Umbilical cord (tissue), 2 donors: ENCODE measurements at places on chromosomes 16 and 17. TPM values are rescaled to one million over a fixed set of nuclear protein-coding genes. Genes with fewer than 3 reads are reported as not detected.

CCL2 gene
- 27.7 TPM for total RNA-seq

MT4 gene
- total RNA-seq = not detected

RPH3AL gene
- total RNA-seq = 46.5 TPM

TMEM92 gene
- total RNA-seq = not detected

KRT12 gene
- total RNA-seq = 4.6 TPM

MON1B gene
- 4.8 TPM for total RNA-seq

HSD3B7 gene
- 26.0 TPM for total RNA-seq

VWA3A gene
- 0.72 TPM for total RNA-seq

CTF1 gene
- total RNA-seq = 2.6 TPM

NHLRC4 gene
- 0.48 TPM for total RNA-seq

NECAB2 gene
- 6.5 TPM for total RNA-seq

ZNF48 gene
- total RNA-seq = 14.2 TPM

ORC6 gene
- total RNA-seq = 11.1 TPM

TP53TG3B gene
- not detected for total RNA-seq

KCNH4 gene
- total RNA-seq = not detected

ZNF174 gene
- total RNA-seq = 3.9 TPM

COX10 gene
- 12.3 TPM for total RNA-seq

CA7 gene
- total RNA-seq = not detected

PRM3 gene
- not detected for total RNA-seq

IRX5 gene
- total RNA-seq = 5.1 TPM

KRTAP9-8 gene
- not detected for total RNA-seq

SLX1B gene
- 10.8 TPM for total RNA-seq

RCVRN gene
- total RNA-seq = 1.9 TPM

KATNB1 gene
- total RNA-seq = 8.4 TPM

ENO3 gene
- 12.0 TPM for total RNA-seq

ZKSCAN2 gene
- 8.4 TPM for total RNA-seq

CIITA gene
- 11.1 TPM for total RNA-seq

NCBP3 gene
- 20.7 TPM for total RNA-seq

ABCC11 gene
- total RNA-seq = 0.96 TPM

SLC12A4 gene
- 40.0 TPM for total RNA-seq

DPEP1 gene
- 5.5 TPM for total RNA-seq

ABCC12 gene
- total RNA-seq = not detected

TLCD1 gene
- total RNA-seq = 5.1 TPM

MSLN gene
- total RNA-seq = 26.2 TPM

HEATR9 gene
- not detected for total RNA-seq

NFAT5 gene
- total RNA-seq = 22.6 TPM

PRR35 gene
- not detected for total RNA-seq

NDRG4 gene
- total RNA-seq = 22.6 TPM

TBC1D3I gene
- 5.8 TPM for total RNA-seq

LRRC45 gene
- total RNA-seq = 4.6 TPM

KIF19 gene
- total RNA-seq = 1.4 TPM

CRYBA1 gene
- not detected for total RNA-seq

KRTAP1-5 gene
- total RNA-seq = not detected

FOXC2 gene
- total RNA-seq = 1.2 TPM

CLEC18B gene
- total RNA-seq = 7.2 TPM

CCL15 gene
- total RNA-seq = not detected

CLEC18C gene
- total RNA-seq = 0.96 TPM

SPATA22 gene
- total RNA-seq = 1.2 TPM

INCA1 gene
- total RNA-seq = 2.9 TPM

NEK8 gene
- total RNA-seq = 0.24 TPM

KRTAP4-5 gene
- 5.5 TPM for total RNA-seq

GFAP gene
- 6.7 TPM for total RNA-seq

SLC6A2 gene
- 2.6 TPM for total RNA-seq
